CD4-positive, alpha-beta T cell treated with Interferon gamma for 1 hour (primary cell): ENCODE measurements at places on chromosomes 6 and 20.

GRCh38 chr6:158041370-158041769 lies 59.7 kb downstream of the SYNJ2 start:
- DNase-seq: no peak

DNA sequence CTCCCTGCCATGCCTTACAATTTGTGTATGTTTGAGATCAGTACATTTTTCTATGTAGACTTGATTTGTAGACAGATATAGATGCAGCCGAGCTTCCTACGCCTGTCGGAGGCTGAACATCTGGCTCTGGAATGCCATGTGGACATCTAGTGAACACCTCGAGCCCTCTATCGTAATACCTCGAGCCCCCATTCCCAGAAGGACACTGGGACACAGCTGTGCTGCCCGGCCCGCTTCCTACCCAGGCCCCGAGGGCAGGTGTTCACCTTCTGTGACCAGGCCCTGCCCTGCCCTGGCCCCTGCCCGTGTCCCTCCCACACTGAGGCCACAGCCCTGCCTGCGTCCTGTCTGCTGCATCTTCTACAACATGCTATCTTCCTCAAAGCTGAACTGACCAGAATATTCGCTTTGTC lies 12.9 kb downstream of the RPS6KA2 start:
- DNase-seq: no peak

DNA sequence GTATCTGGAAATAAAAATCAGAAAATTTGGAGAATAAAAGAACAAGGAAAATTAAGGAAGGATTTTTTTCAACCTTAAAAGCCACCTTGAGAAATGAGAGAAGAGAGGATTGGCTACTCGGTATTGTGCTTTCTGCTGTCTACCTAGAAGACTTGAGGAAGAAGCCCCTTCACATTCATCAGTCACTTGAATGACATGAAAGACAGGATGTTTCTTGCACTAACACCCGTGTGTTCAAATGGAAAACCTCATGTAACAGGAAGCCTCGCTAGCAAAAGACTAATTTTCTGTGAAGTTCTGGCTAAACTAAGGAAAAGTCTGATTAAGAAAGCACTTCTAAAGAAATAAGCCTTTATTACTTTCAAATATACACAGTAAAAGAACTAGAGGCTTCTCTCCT lies 69.9 kb downstream of the OLIG3 start:
- no peak for DNase-seq

GRCh38 chr6:84763003-84763885 lies 1.2 kb downstream of the TBX18 start:
- no peak for DNase-seq

DNA sequence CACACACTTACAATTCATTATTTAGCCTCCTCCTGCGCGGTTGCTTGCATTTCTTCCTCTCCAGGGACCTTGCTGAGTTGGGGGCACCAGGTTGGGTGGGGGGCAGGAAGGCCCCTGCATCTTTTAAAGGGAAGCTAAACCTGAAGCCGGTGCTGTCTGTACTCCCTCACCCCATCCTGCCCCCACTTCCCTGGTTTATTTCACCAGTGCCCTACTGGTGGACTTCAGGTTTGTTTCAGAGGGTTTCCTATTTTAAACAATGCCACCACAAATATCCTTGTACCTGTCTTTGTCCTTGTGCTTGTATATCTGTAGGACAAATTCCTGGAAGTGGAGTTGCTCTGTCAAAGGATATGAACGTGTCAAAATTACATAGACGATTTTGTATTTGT lies 21.0 kb downstream of the PTK7 start:
- no peak for DNase-seq

GRCh38 chr6:117352466-117353081 lies 73.2 kb downstream of the ROS1 start:
- DNase-seq: no peak

DNA sequence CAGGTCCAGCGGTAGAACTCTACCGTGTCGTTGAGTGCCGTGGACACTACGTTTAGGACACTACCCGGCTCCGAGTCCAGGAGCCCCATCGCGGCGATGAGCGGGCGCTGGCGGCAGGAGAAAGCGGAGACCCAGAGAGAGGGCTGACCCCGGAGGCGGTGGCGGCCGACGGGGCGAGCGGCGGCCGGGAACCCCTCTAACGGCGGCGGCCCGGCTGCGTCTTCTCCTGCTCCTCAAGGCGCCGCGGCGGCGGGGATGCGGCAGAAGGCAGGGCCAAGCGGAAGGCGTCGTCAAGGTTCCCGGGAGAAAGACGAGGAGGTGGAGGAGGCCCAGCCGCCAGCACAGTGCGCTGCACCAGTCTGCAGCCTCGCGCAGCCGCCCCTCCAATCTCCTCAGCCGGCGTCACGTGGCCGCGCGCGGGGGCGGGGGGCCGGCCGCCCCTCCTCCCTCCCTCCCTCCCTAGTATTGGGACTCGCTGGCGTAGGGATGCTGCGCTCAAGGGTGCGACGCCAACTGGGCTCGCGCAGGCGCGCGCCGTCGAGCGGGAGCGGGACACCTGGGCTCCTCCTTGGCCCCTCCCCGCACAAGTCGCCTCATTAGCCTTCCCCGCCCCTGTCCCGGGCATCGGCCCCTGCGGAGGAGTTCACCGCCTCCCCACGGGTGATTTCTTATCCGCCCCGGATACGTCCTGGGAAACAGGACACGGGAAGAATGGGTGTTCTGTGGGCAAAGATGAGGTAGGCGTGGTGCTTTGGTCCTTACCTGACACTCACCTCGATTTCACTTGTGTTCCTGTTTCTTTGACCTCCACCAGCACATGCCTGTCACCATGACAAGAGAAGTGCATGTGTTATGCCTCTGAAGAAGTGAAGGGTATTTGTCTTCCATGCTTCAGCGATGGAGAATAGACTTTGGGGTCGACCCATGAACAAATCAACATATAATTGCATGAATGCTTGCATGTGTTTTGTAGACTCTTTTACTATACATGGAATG lies at the start of gene ELOVL4:
Gene ELOVL4, minus strand, starts transcription at position 363 of the 996 bp plus-strand sequence. Its CDS starts 274 bp downstream, at position 89.
- DNase-seq: peak; percentile 60
